Stimulated activated CD4-positive, alpha-beta T cell treated with anti-CD3 and anti-CD28 coated beads, Interleukin-1b, Interleukin-23, amount 100 ng/mL, for 1 hour (primary cell): ENCODE measurements at places on chromosomes 6 and 20.

DNA sequence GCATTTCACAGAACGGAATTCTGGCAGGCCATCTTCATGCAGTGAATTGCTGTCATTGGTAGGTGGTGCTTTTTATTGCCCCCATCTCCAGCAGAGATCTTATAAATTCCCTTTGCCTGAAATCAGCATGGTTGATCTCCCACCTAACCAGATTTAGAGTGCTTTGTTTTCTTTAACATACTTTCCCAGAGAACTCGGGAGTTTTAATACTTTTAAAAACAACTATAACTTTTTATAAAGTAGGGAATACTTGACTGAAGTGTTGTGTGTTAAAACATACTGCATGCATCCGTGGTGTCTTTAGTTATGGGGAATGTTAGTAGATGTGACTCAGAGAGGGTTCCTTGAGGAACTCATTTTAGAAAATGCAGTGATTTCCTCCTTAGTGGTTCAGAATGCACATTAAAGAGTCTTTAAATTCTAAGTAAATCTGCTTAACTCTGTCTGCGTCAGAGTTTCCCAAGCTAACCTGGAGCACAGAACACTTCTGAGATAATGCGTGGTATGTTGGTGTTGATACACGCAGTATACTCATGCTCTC is 54.9 kb downstream of the AKAP12 start:
- DNase-seq: no peak

- no peak for DNase-seq
Observed at GRCh38 chr20:21399005-21399475, 1.7 kb upstream of the NKX2-4 start.

- DNase-seq: no peak
Observed at GRCh38 chr20:58294497-58295455, 14.7 kb upstream of the RAB22A start.

GRCh38 chr6:79466207-79466834 is 70.9 kb downstream of the LCA5 start:
- DNase-seq: no peak

DNA sequence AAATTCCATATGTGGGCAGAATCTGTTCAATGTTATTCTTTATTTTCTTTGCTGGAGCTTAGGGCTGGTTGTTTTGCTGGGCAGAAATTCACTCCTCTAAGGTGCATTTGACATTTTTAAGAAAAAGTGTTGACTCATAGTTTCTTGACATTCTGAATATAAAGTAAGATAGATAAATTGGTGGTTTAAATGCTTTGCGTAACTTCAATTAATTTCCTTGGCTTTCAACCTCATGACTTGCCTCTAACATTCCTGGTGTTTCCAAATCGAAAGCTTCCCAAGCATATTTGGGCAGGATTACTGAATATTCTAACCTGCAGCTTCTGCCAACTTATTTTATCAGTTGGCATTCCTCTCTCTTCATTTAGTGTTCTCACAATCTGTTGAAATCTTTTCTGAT is 718.7 kb upstream of the ADGRB3 start:
- no peak for DNase-seq

- no peak for DNase-seq
Observed at GRCh38 chr6:136563386-136564152, 13.3 kb upstream of the MAP7 start.

GRCh38 chr6:139990856-139991465 is 616.5 kb upstream of the CITED2 start:
- DNase-seq: no peak

DNA sequence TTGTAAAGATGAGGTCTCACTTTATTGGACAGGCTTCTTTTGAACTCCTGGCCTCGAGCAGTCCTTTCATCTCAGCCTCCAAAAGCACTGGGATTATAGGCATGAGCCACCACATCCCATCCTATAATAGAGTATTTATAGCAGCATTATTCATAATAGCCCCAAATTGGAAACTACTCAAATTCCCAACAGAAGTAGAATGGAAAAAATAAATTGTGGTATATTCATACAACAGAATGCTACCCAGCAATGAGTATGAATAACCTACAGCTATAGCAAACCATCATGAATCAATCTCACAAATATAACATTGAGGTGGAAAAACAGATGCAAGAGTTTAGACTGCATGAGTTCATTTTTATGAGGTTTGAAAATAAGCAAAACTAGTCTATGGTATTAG is 84.8 kb upstream of the BTBD3 start:
- no peak for DNase-seq
